ENCODE measurements at places on chromosomes 13 and 19.

GRCh38 chr13:38265132-38265497, 84.5 kb upstream of the UFM1 start:
- DNase-seq, result no peak

DNA sequence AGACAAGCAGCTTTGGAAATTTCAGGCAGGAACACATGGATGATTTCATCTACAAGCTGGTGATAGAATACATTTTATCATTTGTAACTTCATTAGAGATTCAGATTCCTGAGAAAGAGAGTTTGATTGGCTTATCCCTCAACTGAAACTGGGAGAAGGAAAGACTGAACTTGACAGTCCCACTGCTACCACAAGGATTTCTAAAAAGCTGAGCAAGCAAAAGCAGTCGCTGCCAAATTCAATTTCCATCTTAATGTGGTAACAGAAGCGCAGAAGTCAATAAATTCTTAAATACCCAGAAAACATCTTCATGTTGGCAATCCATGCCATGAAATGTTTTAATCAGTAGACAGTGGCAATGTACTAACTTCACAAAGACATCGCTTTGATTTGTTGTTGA, 172.1 kb upstream of the DACH1 start:
- DNase-seq, result no peak

GRCh38 chr13:43787997-43788396, 1.2 kb upstream of the ENOX1 start:
- DNase-seq, result no peak

DNA sequence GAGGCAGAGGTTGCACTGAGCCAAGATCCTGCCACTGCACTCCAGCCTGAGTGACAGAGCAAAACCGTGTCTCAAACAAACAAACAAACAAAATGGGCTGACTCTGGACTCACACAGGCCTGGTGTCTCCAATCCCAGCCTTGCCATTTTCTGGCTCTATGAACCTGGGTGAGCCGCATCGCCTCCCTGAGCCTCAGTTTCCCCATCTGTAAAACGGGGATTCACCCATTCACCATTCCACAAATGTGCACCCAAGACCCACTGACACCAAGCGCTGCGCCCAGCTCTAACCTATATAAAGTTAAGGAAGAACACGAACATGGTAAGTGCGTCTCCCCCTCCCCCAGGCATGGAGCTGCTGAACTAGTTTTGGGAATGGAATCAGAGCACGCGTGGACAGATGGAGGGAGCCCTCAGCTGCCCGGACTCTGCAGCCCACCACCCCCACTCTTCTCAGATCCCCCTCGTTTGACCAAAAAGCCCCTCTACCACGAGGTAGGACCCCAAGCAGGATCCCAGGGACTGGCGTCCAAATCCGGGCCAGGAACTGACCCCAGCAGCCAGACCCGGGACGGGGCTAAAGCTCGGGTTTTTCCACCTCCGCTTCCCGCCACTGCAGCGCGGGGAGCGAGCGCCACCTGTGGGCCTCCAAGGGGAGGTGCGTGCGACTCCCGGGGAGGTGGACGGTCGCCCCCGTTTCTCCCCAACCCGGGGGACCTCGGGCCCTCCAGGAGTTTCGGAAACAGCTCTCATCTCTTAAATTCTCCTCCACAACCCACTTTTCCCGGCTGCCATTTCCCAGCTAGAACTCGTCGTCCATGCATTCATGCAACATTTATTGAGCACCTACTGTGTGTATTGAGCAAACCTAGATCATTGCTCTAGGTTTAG, 33.0 kb upstream of the ADGRE5 start:
- DNase-seq, result no peak

- no peak for DNase-seq
Measured at GRCh38 chr13:98299966-98300350, 122.9 kb upstream of the RNF113B start.

DNA sequence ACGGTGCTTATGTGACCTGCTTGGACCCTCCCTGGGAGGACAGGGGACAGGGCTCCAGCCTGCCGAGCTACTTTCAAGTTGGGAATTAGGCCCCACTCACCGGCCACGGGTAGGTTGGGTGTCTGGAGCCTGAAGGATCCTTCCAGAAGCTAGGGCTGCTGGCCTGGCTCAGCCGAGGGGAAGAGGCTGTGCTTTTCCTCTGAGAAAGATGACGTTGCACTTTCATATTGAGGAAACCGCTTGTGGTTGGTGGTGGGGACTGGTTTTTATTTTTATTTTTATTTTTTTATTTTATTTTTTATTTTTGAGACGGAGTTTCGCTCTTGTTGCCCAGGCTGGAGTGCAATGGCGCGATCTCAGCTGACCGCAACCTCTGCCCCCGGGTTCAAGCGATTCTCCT, at the start of gene TMEM150B:
TSS of gene TMEM150B (minus strand) at position 170 of the 400 bp plus-strand sequence. CDS start 4,305 bp downstream, outside the sequence.
- DNase-seq, result no peak

- DNase-seq, result no peak
Measured at GRCh38 chr13:89490661-89491060, 1819.5 kb downstream of the SLITRK5 start.

DNA sequence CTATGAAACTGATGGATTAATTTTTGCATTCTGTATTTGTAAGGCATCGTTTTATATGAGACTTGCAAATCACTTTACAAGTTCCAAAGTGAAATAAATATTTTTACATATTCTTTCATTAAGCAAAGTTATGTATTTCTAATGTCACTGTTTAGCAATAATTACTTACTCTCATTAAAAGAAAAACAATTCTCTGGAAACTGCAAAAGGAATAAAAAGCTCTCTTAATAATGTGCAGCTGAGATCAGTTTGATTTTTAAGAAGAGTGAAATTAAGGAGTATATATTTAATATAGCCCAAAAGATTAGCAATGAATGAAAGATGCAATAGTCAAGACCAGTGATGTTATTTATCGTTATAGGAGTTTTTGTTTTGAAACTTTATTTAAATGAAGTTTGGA, 155.2 kb downstream of the GPC5 start:
- no peak for DNase-seq

- no peak for DNase-seq
Measured at GRCh38 chr13:62643007-62643483, 1227.4 kb upstream of the PCDH20 start.

- DNase-seq, result no peak
Measured at GRCh38 chr13:111401151-111401550, 80.7 kb downstream of the TEX29 start.

GRCh38 chr13:95624020-95624419, 20.5 kb downstream of the DZIP1 start:
- no peak for DNase-seq

- DNase-seq, result no peak
Measured at GRCh38 chr13:84570831-84571230, 688.6 kb upstream of the SLITRK1 start.

- no peak for DNase-seq
Measured at GRCh38 chr19:18423258-18424020, 4.2 kb downstream of the SSBP4 start.

- DNase-seq, result no peak
Measured at GRCh38 chr13:40570930-40571329, 95.5 kb downstream of the FOXO1 start.

DNA sequence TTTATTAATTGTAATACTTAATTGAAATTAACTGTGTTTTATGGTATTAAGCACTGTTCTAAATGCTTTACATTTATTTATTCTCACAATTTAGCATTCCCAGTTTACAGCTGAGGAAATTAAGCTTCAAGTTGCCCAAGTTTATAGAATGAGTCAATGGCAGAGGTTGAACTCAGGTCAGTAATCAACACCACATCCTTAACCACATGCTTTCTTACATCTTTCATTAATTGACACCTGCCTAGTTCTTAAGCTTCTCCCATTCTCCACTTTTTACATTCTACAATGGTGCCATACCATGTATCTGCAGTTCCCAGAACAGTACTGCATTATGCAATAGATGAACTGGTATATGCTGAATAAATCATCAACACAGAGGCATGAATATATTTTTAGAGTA, 11.7 kb upstream of the RBM26 start:
- no peak for DNase-seq

- DNase-seq, result no peak
Measured at GRCh38 chr13:61654481-61654880, 238.8 kb upstream of the PCDH20 start.

GRCh38 chr19:35164418-35164817, 9.9 kb downstream of the FXYD5 start:
- no peak for DNase-seq

DNA sequence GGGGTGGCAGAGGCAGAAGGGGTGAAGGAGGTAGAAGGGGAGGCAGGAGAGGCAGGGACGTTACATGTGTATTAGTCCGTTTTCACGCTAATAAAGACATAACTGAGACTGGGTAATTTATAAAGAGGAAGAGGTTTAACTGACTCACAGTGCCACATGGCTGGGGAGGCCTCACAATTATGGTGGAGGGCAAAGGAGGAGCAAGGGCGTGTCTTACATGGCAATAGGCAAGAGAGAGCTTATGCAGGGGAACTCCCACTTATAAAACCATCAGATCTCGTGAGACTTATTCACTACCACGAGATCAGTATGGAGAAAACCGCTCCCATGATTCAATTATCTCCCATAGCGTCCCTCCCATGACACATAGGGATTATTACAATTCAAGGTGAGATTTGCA, 19.0 kb upstream of the ACOD1 start:
- no peak for DNase-seq

DNA sequence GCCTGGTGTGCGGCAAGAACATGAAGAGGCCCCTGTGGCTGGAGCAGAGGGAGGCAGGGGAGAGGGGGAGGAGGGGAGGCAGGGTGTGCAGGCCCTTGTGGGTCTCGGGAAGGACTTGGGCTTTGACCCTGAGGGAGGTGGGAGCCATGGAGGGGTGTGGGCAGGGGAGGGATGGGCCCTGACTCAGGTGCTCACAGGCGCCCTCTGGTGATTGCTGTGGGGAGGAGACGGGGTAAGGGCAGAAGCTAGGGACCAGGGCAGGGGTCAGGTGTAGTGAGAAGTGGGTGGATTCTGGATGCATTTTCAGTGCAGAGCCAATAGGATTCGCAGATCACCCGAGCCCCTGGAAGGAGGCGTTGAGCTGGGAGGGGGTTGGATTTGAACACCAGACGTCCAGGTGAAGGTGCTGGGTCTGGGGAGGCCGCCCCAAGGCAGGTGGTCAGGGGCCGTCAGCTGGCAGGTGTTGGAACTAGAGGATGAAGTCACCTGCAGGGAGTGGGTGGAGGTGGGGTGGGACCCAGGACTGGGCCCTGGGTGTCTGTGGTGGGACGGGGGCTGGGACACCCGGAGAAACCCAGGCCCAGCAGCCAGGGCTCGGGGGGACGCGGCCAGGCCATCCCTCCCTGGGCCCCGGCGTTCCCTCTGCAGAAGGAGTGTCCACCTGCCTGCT, 185.4 kb downstream of the KDM4B start:
- DNase-seq, result no peak

DNA sequence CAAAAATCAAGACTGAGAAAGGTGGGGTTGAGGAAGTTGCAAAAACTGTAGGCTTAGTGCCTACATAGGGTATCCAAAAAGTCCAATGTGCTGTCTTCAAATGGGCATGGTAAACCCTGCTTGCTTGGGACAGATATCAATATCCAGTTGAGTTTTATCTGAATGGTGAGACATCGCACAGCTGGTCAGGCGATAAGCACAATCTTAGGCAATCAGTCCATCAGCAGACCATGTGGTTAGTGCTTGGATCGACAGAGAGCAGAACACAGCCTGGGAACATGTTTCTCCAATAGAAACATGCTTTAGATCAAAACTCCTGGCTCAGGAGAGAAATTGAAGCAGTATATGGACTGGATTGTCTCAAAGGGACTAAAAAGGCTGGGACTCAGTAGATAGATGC, 151.3 kb upstream of the IPO5 start:
- no peak for DNase-seq

DNA sequence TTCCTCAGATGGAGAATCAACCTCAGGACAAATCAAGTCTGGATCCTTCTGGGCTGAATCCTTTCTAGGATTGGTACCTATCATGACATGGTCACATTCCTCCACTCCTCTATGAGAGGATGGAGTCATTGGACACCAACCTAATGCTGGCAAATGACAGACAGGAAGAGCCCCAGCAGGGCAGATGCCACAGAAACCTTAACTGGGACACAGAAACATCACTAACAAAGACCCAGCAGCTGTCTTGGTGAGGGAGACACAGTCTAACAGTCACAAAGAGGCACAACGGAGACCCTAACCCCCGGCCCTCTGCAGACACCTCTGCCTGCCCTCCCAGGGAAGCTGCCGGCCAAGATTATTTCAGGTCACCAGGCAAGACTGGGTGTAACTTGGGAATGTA, 2.1 kb downstream of the ANKRD27 start:
- no peak for DNase-seq

DNA sequence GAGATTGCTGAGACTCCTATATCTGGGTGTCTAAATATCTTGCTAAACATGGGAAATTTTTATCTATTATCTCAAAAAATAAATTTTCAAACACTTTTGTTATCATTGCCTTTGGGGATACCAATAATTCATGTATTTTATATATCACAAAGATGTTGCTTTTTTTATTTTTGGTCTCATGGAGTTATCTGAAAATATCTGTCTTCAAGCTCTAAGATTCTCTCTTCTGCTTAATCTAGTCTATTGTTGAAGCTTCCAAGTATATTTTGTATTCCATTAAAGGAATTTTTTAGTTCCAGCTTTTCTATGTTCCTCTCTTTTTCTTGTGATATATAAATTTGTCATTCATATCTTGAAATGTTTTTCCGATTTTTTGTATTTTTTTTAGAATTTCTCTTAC, 812.0 kb downstream of the DACH1 start:
- no peak for DNase-seq

DNA sequence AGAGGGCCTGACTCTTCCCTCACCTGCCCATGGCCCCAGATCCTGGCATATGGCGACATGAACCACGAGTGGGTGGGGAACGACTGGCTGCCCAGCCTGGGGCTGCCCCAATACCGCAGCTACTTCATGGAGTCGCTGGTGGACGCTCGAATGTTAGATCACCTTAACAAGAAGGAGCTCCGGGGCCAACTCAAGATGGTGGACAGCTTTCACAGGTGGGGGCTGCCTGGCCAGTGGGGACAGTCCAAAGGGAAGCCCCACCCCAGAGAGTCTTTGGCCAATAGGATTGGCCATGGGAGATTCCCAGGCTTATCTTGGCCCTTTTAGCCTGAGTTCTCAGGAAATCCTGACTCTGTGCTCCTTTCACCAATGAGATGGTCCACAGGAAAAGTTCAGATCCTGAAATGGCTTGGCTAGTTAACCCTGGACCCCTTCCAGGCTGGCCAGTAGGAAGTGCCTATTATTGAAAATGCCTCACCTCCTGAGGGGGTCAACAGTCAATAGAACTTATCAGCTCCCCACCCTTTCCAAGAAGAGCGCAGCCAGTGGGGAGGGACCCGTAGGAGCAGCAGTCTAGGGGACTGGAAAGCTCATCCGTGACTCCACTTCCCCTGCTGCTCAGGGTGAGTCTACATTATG, 7.0 kb downstream of the HRC start:
- no peak for DNase-seq

DNA sequence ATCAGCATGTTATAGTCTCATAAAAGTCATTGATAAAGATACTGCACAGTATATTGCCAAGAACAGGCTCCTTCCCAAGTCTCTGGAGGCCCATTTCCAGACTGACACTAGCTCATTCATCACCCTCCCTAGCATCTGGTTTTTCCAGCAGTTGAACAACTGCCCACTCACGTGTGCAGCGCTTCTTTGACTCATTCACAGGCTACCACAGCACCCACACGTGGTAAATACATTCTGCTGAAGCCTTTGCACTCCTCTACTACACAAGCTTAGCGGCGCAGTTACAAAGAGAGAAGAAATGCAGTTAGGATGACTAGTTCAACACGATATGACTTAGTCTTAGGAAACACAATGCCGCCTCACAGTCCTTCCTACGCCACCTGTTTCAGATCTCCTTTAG, 87.7 kb downstream of the DOCK9 start:
- DNase-seq, result no peak
